ENCODE measurements at places on chromosomes 12 and 14.

- DNase-seq, result no peak
Observed at GRCh38 chr12:7705846-7706245, 5.4 kb upstream of the DPPA3 start.

DNA sequence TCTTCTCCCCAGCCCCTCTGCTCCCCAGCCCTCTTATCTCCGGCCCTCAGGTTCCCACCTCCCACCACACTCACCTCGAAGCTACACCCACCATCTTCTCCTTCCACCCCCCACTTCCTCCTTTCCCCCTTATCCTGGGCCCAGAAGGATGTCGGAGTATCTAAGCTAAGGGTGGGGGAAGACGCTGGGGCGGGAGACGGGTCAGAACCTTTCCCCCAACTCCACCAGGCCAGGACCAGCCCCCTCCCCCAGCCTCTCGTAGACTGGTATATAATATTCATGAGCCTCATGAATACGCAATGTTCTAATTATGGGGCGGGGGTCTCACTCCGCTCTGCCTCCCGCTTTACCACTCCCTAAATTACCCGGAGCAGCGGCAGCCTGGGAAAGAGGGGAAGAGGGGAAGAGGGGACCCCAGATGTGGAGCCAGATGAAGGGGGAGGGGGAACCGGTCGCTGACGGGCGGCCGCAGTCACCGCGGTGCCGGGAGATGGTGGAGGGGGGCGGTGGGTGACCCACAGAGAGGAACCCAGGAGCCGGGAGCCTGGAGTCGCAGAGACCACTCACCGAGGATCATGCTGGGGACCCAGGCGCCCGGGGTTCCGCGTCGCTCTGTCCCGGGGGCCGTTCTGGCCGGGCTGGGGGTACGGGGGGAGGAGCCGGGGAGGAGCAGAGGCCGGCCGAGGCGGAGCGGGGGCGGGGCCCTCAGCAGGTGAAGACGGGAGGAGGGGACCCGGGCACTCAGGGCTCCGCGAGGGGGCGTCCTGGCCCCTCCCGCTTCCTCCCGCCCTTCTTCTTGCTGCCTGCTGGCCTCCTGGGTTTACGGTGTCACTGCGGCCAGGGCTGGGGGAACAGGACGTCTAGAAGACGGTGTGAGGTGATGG is 6.4 kb upstream of the ZNF385A start:
- peak; percentile 24 for DNase-seq

DNA sequence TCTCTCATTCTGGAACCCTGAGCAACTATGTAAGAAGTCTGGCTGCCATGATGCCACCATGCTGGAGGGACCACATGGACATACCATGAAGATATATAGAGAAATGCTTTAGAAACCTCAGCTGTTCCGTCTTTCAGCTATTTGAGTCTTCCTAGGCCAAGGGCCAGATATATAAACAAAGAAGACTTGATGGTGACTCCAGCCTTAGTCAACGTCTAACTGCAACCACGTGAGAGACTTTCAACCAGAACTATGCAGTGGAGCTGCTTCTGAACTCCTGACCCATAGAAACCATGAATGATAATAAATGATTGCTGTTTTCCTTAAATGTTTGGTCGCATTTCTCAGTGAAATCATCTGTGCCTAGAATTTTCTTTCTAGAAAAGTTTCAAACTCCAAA is 20.0 kb upstream of the KITLG start:
- DNase-seq, result no peak

DNA sequence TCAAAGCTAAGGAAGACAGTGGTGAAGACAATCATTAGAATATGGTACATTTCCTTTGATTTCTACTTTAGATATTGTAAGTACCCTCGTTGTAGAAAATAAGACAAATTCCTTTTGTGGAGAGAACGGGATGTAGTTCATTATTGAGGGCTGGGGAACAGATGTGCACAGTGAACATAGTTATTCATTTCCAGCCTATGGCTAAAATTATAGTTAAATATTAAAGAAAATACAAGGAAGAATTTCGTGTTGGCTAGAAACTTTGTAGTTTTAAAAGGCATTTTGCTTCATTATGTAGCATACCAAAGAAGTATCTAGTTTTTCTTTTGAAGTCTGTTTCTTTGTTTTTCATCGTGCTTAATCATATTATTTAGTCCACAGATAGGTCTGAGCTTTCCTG is 201.8 kb downstream of the ESR2 start:
- no peak for DNase-seq

DNA sequence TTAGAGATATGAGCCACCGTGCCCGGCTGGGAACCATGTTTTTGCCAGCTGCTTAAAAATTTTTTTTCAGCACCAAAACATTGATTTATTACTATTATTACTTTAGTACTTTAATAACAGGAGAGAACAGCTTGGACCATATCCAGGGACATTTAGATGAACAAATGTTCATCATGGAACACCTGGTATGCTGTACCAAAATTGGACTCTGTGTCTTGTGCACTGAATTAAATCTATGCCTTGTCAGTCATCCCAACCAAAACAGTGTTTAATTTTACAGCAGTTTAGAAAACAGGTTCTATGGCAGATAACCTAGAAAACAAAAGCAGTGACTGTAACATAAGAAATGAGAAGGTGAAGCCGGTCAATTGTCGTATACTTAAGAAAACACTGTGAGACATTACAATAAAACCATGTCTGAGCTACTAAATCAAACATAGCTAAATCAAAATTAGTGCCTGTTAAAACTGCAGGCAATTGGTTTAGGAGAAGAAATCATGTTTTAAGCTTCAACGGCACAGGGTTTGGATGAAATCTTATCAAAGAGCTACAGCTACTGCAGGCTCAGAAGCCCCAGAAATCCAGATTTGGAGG is 58.2 kb upstream of the PYGL start:
- peak; percentile 7 for DNase-seq

DNA sequence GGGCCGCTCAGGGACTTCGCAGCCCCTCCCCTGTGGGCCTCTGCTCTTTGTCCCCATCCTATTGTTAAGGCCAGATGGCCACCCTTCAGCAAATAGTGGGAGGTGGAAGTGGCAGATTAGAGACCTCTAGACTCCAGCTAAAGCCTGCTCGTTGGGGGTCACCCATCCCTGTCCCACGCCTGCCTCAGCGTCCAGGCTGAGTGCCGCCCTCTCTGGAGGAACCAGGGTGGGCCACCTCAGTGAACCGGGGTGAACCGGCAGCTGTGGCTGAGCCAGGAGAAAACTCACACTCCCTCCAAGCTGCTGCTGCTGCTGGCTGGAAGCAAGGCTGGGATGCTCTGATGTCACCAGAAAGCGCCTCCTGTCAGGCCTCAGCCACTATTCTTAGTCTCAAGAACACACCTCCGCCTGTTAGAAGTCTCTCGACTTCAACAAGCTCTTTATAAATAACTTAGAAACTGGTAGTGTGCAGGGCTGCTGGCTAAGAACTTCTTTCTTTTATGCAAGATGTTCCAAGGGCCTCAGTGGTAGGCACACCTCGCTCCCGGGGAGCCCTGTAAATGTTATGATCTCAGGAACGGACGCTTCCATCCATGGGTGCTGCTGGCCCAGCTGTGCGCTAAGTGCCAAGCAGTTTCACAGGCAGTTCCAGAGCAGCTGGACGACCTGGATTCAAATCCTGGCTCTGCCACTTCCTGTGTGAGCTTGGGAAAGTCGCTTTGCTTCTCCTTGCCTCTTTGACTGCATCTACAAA is 19.8 kb upstream of the TESC start:
- no peak for DNase-seq

DNA sequence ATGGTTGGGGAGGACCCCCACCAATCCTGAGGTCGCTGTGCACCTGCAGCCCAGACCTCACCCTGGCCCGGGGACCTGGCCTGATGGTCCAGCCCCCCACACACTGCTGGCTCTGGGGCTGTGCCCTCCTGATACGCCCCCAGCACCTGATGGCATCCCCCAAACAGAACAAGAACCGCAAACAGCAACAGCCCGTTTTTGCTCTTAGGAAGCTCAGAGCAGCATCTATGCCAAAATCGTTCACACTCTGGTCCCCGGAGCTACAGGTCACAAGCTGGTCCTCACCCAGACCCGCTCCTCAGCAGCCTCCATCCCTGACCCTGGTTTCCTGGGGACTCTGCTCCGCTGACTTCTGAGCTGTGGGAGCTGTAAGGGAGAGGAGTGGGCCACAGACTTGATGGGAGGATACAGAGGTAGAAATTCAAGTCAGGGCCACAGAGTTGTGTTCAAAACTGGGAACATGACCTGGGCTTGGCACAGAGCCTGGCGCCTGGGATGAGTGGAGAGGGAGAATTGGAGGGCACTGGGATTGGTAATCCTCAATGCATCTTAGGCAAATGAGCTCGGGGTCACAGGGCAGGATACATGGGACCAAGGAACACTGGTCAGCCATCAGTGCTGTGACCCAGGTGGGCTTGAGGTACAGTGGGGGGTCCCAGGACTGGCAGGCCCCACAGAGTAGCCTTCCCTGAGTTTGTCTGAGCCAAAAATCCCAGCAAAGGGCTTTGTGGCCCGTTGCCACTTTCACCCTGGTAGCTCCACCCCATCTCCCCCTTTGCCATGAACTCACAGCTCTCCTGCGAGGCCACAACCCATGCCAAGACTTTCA is 170.9 kb upstream of the RTL1 start:
- peak; percentile 7 for DNase-seq

DNA sequence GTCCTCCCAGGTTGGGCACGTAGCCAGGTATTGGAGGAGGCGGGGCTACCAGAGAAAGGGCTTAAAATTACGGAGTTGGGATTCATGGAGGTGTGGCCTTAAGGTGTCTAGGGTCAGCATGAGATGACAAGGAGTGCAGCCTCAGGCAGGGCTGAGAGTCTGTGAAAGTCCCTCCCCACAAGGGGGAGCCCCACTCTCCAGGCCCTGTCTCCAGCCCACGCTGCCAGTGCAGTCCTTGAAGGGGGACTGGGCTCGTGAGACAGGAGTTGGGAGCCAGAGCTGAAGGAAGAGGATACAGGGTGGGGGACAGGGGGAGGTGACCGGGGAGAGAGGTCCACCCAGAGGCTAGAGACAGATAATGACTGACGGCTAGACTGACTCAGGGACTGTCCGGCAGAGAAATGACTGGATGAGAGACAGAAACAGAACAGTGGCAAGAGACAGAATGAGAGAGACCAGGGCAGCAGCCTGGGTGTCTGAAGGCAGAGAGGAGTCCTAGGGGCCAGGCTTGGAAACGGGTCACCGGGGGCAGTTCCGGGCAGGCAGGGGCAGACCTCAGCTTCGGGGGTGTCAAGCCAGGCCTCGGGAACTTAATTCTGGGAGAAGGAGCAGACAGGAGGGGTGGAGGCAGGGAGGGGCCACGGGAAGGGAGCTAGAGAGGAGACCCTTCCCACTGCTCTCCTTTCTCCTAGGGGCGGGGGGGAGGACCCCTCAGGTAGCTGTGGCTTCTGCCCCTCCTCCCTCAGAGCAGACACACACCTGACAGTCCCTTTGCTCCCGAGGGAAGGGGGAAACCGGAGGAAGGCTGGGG is 970 bp downstream of the CDH24 start:
- DNase-seq, result no peak

GRCh38 chr14:102948698-102949061 is 26.2 kb downstream of the AMN start:
- no peak for DNase-seq

- no peak for DNase-seq
Observed at GRCh38 chr12:51242120-51242519, 3.5 kb downstream of the DAZAP2 start.

GRCh38 chr12:66956300-66956699 is 277.4 kb upstream of the GRIP1 start:
- DNase-seq, result no peak

DNA sequence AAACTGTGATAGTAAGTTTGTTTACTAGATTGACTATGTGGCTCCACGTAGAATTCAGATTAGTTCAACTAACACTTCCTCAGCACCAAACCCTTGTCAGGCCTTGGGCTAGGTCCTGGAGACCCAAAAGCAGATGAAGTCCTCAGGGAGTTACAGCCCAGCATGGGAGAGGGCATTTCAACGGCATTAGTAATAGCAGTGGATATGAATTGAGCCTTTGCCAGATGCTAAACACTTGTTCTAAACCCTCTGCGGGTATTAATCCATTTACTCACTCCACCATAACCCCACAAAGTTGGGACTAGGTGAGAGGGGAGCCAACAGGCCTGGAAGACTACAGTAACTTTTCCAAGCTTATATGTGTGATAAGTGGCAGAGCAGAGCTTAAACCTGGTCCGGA is 714.6 kb downstream of the DIO2 start:
- DNase-seq, result no peak

- no peak for DNase-seq
Observed at GRCh38 chr12:81010641-81011040, 67.2 kb upstream of the ACSS3 start.

GRCh38 chr14:41607966-41608663 is 1.4 kb downstream of the LRFN5 start:
- peak; percentile 77 for DNase-seq

DNA sequence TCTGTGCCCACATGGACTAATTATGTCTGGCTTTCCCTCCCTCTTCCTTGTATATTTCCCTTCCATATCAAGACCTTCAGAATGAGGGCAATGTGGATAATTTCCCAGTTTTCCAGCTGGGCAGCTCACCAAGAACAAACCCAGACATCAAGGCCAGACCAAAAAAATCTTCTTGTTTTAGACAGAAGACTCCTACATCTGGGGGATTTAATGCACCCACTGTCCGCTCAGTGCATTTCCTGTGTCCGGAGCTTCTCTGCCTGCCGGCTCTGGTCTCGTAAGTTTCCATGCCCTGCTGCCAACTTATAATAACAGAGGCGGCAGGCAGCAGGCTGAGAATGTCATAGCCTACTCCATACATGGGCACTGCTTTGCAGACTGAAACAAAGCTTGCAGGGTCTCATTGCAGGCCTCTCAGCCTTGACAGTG is 207.2 kb upstream of the BCL2L14 start:
- DNase-seq, result no peak

GRCh38 chr14:69259527-69260189 is at the start of gene GALNT16:
GALNT16 (plus strand) TSS chr14:69260158; CDS start chr14:69260291, 133 bp downstream.
- peak; percentile 9 for DNase-seq

GRCh38 chr14:65173973-65174693 is 71.8 kb upstream of the MAX start:
- DNase-seq, result no peak

DNA sequence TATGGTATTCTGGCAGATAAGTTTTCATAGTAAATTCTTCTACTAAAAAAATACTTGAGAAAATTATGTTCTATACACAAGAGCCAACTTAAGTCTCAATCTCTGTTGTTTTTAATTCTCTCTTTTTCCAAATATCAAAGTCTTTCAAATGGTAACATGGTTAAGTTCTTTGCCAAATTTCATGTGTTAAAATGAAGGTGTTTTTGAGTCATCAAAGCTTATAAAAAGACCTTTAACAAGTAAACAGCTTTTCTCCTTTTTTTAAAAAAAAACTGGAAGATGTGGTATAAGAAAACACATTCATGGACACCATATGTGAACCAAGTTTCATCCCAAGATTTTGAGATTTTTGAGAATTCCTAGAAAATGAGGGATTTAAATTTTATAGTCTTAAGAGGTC is 111.3 kb downstream of the FOXG1 start:
- no peak for DNase-seq

DNA sequence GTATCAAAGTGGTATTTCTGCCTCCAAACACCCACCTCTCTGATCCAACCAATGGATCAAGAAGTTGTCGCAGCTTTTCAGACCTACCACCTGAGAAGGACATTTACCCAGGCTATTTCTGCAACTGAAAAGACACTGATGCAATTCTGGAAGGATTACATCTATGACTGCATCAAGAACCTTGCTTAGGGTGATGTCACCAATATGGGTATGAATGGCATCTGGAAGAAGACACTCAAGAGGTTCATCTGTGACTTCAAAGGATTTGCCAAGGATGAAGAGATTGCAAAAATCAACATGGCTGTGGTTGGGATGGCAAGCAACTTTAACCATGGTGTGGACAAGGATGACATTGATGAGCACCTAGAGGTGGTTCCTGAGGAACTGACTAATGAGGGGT is 154.2 kb downstream of the PCNX1 start:
- DNase-seq, result no peak

- DNase-seq, result no peak
Observed at GRCh38 chr14:34173916-34174315, 223.0 kb upstream of the EGLN3 start.

All from NCI-H1105 (cell line).